ENCODE measurements at places on chromosomes 3 and 15.

DNA sequence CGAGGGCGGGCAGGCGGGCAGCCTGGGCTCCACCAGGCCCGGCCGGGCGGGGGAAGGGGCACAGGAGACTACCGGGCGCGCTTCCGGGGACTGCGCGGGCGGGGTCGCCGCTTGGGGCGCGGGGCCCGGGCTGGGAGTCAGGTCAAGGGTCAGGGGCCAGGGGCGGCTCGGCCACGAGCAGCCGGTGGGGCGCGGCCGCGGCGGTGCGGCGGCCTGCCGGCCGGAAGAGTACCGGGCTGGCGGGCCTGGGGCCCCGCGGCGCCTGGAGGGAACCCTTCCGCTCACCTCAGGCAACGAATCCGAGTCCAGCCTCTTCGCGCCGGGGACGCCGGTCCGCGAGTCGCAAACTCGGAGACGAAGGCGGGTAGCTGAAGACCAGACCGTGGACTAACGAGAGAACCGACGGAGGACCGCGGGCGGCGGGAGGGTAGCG lies 225 bp downstream of the RHOA start:
- DNase-seq = peak; percentile 56

DNA sequence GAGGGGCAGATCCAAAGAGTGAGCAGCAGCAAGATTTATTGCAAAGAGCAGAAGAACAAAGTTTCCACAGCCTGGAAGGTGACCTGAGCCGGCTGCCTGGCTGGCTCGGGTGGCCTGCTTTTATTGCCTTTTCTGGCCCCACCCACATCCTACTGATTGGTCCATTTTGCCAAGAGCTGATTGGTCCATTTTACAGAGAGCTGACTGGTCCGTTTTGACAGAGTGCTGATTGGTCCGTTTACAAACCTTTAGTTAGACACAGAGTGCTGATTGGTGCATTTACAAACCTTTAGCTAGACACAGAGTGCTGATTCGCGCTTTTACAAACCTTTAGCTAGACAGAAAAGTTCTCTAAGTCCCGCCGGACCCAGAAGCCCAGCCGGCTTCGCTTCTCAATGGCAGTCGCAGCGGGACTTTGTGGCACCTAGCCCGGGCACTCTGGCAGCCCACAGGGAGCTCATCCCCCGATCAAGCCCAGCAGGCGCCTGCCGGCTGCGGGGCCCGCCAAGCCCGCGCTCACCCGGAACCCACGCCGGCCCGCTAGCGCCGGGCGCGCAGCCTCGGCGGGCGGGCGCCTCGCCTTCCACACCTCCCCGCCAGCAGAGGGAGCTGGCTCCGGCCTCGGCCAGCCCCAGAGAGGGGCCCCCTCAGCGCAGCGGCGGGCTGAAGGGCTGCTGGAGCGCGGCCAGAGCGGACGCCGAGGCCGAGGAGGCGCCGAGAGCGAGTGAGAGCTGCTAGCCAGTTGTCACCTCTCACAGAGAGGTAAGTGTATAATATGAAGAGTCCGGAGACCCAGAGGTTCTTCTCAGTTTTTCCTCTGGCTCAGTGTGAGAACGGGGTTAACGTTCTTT lies 339.2 kb downstream of the CHL1 start:
- DNase-seq = no peak

DNA sequence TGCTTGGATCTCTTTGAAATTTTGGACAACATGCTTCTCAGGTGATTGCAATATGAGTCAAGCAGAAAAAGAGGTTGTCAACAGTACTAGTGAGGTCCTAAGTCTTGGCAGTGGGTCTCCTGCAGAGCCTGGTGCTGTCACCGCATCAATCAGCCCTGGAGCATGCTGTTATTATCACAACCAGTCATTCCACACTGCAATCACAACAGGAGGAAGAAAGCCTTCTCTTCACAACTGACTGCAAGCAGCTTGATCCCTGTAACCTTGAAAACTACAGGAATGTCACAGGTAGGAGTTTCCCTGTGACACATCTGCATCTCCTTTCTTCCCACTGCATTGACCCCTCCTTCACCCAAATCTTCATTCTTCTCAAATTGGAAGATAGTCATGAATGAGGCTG lies 451.1 kb upstream of the ATP11B start:
- DNase-seq = no peak

DNA sequence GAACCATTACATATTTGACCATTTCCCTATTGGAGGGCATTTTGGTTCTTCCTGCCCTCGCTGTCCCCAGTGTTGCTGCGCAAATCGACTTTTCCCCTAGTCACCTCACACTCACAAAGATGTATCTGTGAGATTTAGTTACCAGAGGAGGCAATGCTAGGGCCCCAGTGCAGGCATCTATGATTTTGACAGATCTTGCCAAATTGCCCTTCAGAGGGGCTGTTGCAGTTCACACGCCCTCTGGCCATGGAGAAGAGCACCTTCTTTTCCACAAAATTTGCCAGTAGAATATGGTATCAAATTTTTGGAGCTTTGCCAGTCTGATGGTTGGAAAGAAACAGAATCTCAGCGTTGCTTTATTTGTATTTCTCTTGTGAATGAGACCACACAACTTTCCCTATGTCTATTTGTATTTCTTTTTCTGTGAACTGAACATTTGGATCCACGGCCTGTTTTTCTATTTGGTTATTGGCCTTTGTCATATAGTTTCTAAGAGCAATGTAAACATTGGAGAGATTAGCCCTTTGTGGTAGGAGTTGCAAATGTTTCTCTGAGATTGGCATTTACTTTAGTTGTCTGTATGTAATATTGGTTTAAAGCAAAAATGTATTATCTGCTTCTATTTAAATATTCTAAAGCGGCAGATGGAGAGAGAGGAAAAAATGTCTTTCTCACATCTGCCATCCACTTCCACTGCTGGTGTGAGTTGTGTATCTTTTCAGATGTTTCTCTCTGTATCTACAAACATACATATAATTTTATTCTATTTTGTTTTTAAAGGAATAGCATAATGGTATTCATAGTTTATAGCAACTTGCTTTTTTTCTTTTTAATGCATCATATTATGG lies 66.1 kb downstream of the DNASE1L3 start:
- no peak for DNase-seq

DNA sequence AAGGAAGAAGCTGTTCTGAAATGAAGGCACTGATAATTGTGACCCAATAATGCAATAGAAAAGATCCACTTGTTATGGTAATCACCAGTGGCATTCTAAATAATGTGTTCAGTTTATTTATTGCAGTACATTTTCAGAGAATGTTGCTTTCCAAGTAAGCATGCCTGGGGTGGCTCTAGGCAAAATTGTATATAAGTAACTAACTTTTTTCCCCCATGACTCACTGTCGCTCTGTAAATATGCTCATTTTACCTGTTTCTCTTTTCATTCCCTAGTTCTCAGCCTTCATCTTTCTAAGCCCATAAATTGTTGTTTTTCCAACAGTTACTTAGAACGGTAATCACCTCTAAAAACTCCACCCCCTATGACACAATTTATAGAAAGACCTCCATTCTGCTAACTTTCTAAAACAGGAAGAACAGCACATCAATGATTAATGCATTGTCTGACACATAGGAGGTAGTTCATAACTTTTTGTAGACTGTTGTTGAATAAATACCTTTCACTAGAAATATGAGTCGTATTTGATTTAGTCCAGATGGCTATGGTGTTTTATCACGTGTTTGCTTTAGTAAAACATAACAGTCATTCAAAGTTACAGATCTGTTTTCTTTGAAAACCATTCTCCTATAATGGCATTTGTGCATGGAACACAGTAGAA lies 143.1 kb downstream of the LSAMP start:
- DNase-seq = no peak

DNA sequence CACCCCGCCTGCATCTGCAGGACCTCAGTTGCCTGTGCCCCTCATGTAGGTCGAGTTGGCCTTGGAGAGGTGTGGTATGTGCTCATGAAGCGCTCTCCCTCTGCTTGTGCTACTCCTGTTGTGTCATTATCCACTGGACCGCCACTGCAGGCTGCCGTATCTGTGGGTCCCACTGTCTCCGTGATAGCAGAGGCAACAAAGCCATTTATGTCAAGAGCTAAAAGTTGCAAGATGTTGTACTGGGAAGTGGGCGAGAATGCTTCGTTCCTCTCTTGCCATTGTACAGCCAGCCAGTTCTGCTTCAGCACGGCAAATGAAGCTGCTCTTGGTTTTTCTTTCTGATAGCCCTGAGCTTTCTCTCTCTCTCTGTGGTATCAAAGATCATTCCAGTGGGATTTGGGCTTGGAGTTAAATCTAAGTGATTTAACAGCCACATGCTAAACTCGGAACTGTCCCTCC lies 89.0 kb downstream of the TMEM212 start:
- no peak for DNase-seq

DNA sequence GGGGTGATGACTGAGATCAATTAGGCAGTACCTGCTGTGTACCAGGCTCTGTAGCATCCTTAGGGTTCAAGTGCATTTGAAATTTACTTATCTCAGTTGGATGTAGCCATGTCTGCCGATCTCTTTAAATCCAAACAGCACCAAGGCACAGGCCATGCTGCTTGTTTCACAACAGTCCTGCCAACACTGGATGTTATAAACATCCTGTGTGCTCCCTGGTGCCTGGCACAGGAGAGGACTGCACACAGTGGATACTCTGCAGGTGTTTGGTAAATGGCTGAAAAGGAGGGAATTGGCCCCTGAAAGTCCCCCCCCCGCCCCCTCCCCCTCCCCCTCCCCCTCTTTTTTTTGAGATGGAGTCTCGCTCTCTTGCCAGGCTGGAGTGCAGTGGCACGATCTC lies 27.0 kb downstream of the CTSH start:
- DNase-seq = no peak

DNA sequence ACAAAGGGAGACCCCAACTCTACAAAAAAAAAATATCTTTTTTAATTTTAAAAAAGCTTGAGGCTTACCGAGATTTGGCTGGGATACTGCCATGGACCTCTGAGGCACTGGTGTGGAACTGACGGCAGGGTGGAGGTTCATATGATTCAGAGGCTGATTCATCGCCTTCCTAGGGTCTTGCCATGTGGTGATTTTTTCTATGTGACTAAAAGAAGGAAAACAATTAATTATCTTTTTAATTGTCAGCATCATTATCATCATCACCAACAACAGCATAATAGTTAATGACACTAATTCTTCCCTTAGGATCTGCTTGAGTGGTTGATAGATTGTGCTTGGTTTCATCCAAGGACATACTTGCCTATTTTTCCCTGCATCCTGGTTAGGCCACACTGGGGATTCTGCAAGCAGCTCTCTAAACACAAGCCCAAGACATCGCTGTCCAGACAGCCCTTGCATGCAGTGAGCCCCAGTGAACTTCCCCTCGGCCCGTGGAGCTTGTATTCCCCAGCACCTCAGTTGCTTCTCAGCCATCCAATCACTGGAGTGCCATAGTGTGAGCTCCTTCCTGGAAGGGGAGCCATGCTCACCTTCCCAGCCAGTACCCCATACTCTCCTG lies 84.9 kb downstream of the WWTR1 start:
- no peak for DNase-seq

- DNase-seq = no peak
Measured at GRCh38 chr3:130537673-130538304, 20.8 kb downstream of the COL6A6 start.

DNA sequence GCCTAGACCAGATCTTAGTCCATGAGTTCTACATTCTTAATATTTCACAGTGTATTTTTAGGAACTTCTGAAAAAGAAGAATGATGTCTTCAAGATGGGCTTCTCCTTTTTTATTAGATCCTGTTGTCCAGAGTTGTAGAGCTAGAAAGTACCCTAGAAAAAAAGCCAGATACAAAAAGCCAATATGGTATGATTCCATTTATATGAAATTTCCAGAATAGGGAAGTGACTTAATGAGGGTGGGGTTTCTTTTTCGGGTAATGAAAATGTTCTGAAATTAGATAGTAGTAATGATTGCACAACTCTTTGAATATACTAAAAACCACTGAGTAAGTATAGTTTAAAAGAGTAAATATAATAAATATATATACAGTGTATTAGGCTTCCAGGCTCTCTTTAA lies 116.9 kb downstream of the NFKBIZ start:
- peak; percentile 42 for DNase-seq

GRCh38 chr3:13705702-13706280 lies 156.9 kb downstream of the FBLN2 start:
- DNase-seq = no peak

DNA sequence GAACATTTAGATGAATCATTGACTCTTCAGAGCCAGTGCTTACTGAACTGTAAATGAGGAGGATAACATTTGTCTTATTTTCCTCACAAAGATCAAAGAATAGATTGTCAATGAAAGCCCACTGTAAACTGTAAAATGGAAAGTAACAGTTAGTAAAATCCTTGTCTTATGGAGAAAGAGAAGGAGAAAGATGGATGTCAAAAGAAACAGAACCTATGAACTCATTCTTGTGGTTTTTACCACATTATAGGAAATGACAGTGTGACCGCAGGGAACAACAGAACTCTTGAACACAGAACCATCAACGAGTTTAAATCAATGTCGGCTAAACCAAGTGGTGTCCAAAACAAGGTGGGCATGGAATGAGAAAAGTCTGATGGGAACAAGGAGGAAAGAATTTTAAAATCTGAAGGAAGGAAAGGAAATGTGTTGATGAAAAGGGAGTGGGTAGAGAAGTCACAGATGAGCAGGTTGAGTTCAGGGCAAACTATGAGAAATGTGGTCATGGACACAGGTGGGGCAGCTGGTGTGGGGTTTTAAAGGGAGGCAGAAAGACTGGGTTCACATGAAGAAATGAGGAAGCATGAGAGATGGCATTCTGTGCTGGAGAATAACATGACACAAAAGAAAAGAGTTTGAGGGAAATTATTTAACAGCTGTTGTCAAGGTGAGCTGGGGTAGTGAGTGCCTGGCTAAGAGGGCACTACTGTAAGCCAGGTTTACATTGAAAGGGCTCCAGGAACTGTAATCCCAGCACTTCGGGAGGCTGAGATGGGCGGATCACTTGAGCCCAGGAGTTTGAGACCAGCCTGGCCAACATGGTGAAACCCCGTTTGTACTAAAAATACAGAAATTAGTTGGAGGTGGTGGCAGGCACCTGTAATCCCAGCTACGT lies 42.4 kb upstream of the ETV5 start:
- DNase-seq = no peak

DNA sequence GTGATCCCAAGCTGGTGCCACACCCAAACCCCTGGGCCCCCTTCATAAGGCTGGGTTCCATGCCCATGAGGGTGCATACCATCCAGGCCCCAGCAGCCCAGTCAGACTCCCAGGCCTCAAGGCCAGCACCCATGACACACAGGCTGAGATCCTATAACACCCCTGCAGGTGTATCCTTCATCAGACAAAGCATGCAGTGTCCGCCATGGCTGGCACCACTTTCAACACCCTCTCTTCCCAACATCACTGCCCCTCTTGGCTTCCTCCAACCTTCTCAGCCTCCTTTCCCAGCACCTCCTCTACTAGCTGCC lies 3.5 kb downstream of the CCDC51 start:
- DNase-seq = no peak

DNA sequence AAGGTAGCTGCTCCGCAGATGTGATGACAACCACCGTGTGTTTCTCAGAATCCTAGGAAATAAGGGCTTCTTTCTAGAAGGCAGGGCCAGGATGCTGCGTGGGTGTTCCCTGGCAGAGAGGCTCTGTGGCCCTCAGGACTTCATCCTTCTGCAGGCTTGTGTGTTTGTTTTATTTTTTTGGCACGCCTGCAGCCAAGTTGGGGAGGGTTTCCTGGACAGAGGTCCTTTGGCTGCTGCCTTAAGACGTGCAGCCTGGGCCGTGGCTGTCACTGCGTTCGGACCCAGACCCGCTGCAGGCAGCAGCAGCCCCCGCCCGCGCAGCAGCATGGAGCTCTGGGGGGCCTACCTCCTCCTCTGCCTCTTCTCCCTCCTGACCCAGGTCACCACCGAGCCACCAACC lies at the start of gene CLEC3B:
Gene CLEC3B, plus strand, starts transcription at position 266 of the 400 bp plus-strand sequence. Its CDS starts 60 bp downstream, at position 326.
- no peak for DNase-seq

All from AML-193 (cell line).